ENCODE measurements at places on chromosomes 2 and 18.

DNA sequence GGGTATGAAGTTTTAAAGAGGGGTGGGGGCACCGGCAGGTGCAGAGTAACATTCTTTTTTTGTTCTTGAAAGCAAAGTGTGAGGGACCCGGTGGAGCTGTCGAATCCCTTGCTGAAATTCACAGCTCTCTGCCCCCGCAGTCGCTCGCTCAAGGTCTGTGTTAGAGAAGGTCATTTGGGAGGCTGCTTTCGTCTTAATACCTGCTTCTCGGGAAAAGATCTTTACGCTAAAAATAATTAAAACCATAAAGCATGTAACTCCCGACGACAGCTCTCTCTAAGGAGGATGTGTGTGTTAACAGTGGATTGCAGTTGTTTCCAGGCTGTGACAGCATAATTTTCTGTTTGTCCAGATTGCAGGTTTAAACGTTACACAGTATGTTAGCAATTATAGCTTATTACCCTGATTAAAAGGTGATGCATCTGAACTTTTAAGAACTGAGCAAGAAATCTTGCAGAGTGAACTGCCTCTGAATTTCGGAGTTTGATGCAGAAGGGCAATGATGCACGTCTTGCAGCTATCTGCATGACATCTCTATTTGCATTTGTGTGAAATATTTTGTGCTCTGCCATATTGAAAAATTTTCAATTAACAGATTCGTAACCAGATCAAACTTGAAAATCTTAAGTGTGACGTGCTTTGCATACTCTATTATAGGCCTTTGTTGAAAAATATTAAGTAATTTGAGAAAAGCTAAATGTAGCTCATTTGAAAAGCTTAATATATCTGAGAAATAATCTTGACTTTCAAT lies 954 bp downstream of the RAPGEF4 start:
- DNase-seq: no peak

- no peak for DNase-seq
Measured at GRCh38 chr2:232043966-232044365, 82.5 kb downstream of the DIS3L2 start.

DNA sequence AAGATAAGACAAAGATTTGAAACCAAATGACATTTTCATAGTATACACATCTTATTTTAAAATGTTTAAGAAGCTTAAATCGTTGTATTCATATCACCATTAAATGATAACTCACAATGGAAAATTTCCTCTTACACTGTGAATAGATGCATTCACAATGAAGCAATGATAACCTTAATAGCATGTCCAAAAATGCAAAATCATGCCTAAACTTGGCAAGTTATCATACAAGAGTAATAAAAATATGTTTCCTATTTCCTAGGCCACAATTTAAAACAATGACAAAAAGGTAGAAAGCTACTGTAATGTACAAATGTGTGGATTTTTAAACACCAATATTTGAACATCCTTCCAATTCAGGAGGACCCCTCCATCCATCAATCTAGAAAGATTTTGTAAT lies 157.4 kb upstream of the GULP1 start:
- no peak for DNase-seq

DNA sequence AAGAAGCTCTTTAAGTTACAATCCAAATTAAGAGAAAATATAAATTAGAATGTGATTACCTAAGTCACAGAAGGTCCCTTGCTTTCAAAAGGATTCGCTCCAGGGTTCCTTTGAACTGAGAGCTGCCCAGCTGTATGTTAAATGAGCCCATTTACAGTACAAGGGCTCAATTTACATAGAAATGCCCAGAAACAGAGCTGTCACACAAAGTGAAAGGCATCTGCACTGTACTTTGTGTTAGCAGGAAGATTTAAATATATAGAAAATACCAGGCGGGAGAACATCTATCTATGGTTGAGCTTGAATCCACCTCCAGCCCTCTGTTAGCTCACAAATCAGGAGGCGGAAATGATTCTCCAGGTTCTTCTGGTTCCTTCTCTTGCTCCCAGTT lies 272.9 kb downstream of the PAX3 start:
- DNase-seq: no peak

DNA sequence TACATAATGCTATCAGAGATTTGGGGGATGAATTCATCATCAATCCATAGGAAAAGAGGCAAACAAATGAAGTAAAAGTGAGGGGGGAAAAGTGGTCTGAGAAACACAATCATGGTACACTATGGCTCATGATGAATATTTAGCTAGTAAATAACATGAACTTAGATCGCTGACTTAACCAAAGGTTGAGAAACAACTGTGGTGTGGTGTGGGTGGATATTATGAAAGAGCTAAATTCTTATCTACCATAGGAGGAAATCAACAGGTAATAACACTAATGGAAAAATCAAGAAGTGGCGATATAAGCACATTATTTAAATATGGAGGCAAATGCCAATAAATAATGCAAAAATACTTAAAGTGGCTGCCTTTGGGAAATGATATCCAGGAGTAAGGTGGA lies 12.2 kb upstream of the TPRKB start:
- DNase-seq: no peak

- DNase-seq: no peak
Measured at GRCh38 chr18:77153404-77153803, 20.8 kb upstream of the MBP start.

GRCh38 chr2:195560209-195560895 lies 96.7 kb upstream of the SLC39A10 start:
- DNase-seq: no peak

DNA sequence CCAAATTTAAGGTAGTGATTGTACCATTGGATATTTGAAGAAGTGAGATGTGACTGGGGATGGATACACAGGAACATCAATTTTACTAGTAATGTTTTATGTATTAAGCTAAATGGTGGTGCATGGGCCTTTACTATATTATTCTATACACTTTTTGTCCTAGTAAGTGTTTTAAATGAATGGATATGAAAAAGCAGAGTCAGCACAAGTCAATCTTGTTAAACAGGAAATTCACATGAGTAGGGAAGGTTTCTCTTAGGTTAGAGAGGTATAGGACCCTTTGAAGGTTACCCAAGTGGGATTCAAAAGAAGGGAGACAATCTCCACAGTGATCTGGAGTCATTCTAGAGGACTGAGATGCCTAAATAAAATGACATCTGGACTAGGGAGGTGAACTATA lies 71.8 kb upstream of the NCKAP5 start:
- DNase-seq: no peak

- peak; percentile 68 for DNase-seq
Measured at GRCh38 chr2:238139196-238140039, 950 bp downstream of the KLHL30 start.

DNA sequence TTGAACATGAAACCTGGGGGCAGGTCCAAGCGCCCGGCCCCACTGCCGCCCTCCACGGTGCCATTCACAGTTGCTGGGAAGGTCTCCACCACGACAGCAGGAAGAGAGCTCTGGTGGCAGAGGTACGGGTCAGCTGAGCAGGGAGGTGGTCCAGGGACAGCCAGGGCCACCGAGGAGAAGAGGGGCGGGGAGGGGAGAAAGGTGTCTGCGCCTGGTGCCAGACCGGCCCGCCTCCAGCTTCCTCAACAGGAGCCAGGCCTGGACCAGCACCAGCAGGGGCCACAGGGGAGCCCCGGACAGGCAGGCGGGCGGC lies 56.2 kb downstream of the BIN1 start:
- DNase-seq: no peak

- DNase-seq: no peak
Measured at GRCh38 chr2:171136024-171136423, 24.7 kb downstream of the TLK1 start.

GRCh38 chr2:67579806-67580205 lies 182.7 kb downstream of the ETAA1 start:
- no peak for DNase-seq

DNA sequence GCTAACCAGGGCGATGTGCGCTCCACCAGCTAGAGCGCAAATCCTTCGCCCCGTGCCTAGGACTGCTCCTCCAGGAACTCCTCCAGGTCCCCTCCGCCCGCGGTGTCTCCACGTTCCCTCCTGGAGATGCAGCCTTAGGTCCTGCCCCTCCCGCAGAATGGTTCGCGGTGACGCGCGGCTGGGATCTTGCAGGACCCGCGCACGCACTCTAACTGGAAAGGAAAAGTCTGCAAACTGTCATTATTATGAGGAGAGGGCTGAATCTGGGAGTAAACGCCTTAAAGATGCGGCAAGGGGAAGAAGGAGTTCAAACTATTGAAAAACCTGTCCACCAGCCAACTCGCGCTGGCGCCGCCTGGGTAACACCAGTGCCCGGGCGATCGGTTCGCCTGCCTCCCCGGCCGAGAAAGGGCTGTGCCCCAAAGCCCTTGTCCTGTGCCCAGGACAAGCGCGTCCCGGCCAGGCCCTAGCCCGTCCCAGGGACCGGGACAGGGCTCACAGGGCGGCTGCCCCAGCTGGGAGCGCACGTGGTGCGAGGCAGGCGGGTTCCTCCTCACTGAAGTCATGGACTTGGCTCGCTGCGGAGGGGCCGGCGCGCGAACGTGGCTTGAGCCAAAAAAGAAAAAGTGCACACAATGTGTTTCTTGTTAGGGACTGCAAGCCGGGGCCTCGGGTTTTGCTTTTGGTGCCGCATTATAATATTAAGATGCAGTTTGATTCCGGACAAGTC lies 5.5 kb upstream of the ID2 start:
- no peak for DNase-seq

DNA sequence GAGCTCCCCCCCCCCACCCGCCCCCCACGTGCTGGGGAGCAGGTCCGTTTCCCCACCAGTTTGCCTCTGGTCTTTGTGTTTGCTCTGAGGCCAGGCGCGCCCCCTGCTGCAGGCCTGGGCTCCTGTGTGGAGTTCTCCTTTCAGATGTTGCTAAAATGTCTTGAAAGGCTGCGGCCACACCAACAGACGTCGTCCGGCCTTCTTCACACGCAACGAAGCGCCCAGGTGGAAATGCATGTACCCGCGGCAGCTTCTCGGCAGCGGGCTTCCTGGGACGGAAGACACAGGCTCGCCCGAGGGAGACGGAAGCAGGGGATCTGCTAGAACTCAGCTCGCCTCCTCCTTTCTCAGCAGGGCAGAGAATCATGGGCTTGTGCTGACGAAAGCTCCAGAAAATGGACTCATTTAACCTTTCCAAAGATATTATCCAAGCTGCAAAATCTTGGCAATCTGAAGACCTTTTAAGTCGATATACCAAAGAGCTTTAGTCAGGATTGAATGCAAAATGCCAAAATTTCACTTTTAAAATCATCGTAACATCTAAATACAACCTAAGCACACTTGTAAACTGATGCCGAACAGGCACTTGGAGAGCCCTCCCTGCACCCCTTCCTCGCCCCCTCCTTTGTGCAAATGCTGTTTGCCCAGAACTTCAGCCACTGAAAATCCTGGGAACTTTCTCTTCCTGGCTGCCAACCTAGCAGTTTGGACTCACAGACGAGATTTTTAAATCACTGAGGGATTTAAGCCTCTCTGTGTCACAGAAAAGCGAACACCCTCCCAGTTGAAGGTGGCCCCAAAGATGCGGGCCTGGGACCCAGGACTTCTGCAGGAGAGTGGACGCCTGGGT lies 125.5 kb upstream of the ZNF516 start:
- peak; percentile 70 for DNase-seq

GRCh38 chr2:19425419-19425818 lies 67.0 kb upstream of the OSR1 start:
- DNase-seq: no peak

DNA sequence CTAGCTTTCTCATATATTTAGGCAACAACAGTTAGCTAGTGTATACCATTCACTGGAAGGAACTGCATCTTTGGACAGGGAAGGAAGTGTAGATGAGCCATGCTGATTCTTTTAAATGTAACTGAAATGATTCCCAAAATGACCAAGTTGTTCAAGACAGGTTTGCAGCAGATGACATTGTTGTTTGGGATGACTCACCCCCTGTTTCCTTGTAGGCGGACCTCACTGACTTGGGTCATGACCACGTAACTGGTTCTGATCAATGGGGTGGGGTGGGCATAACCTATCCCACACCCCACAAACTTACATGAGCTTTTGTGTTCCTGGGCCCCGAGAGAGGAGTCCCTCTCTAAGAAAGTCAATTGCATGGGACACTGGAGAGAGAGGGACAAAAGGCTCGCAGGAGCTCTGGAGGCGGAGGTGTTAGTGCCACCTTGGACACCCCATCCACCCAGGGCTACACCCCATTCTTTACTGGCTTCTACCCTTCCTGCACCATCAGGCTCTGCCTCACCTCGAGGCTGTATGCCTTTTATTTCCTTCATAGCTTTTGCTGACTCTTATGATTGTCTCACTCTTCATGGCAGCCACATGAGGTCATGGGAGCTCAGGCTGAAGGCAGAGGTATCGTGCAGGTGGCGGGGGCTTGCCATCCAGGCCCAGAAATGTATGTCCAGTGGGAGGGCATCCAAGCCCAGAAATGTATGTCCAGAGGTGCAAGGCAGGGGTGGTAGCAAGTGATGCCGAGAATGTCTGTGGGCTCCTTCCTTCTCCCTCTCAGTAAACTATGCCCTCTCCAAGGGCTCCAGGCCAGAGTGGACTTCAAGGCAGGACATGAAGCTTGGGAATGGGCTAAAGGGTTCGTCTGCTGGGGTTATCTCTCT lies 108.0 kb downstream of the TWIST2 start:
- DNase-seq: no peak

DNA sequence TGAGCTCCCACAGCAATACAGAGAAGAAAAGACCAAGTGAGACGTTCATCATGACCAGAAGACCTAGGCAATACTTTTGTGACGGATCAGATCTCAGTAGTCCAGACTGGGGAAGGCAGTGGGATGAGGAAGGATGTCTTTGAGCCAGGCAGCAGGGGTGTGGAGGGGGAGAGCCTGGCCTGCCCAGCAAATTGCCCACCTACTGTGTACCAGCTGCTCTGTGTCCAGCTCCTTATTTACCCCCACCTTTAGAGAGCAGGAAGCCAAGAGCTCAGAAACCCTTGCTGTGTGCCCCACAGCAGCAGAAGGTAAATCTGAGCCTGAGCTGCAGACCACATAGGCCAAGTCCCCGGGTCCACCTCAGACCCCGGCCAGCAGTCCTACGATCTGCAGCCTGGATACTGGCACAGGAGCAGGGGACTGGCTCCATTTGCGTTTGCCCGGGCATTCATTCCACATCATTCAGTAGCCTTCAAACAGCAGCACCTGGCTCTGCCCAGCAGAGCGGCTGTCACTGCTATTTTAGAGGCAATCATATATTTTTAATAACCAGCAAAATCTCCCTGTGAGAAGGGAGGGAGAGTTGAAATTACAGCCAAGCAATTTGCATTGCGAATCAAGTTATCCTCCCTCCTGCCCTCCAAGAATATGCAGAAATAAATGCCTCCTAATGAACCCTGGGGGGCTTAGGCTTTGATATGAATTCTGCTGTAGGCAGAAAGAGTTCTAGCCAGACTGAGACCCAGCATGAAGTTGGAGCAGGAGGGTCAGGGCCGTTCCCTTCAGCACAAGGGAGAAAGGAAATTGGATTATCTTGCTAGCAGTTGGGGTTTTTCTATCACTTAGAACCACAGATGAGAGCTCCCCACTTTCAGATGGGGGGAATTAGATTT lies 110.0 kb upstream of the FZD7 start:
- DNase-seq: no peak

- DNase-seq: no peak
Measured at GRCh38 chr2:151817929-151818328, 10.3 kb downstream of the ARL5A start.

GRCh38 chr2:163600801-163601200 lies 135.0 kb downstream of the FIGN start:
- DNase-seq: no peak

GRCh38 chr2:43255296-43255910 lies 29.0 kb upstream of the ZFP36L2 start:
- DNase-seq: no peak

GRCh38 chr18:59301929-59302328 lies 16.5 kb downstream of the CPLX4 start:
- DNase-seq: no peak

GRCh38 chr18:58341916-58342315 lies 287.0 kb downstream of the ALPK2 start:
- DNase-seq: no peak
